IMR-90 (cell line): ENCODE measurements at places on chromosomes 4 and X. TPM values are rescaled to one million over a fixed set of nuclear protein-coding genes. Genes with fewer than 3 reads are reported as not detected.
A peak's percentile ranks its signal among the peaks of the same experiment; 100 is the strongest.

ITIH6 gene
- not detected in 2 replicates for polyA plus RNA-seq

DNA sequence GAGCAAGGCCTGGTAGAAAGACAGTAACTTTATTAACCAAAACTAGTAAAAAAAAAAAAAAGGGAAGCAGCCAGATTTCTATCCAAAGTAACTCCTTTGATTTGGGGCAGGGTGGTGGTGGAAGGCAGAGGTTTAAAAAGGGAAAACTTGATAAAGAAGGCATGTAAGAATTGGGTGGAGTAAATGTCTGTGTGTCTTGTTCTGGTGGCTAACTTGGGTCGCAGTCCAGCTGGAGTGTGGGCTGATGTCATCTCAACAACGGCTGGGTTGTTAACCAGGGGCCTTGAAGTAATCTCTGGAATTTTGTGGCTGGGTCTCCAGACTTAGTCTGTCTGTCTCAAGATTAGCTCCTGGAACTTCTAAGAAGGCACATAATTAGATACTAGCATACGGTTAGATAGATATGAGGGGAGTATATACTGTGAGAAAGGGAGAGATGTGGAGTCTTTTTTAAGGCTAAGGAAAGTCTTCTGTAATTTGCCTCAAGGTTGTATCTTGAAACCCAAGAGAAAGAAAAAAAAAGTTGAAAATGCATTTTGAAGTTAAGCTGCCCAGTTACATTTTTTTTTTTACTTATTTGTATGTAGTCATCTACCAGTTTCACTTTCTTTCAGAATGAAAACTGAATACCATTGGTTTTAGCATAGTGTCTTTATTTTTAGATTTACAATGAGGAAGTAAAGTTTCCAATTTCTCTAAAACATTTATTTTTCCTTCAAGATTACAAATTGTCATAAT, 48.3 kb downstream of the MTHFD2L start:
- peak; percentile 55 for DNase-seq

EVC gene
- 18.8 and 18.9 TPM in 2 replicates for polyA plus RNA-seq

GRCh38 chrX:97126020-97126419, 242.3 kb downstream of the RPA4 start:
- DNase-seq: peak; percentile 73

DNA sequence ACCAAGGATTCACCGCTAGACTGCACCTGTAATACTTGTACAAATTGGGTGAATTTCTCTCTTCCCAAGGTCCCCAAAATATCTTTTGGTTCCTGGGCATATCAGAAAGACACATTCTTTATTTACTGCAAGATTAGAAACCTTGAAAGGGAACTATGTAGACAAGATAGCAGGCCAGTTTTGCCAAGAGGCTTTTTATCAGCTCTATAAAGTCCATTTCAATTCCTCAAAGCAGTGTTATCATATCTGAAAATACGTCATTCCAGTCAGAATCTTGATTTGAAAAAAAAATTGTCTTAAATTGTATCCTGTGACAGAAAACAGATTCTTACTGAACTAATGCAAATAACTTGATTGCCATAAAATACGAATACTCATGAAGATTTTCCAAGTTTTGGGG, 37.0 kb upstream of the NSG1 start:
- no peak for DNase-seq
